ENCODE measurements at places on chromosomes 4 and X.
A peak's percentile ranks its signal among the peaks of the same experiment; 100 is the strongest.

DNA sequence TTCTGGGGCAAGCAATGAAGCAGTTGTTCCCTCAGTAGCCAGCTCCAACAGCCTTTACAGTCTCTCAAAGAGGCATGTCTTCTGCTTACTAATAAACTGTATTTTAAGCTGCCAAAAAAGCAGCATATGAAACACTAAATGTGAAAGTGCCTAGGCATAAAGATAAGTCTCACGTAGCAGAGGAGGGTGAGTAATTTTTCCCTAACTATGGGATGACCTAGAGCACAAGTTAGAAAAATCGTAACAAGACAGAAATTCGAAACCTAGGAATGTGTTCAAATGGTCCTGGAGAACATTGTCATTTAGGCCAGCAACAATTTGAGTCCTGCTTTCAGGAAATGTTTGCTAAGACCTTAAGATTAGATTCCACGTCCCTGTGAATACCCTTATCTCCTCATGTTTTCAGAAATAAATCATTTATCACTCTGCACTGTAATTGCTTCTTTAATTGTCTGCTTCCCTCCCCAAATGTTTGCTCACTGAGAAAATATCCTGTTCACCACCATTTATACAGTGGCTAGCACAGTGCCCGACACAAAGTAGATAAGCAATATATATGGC, 222.2 kb downstream of the KCNIP4 start:
- no peak for DNase-seq

DNA sequence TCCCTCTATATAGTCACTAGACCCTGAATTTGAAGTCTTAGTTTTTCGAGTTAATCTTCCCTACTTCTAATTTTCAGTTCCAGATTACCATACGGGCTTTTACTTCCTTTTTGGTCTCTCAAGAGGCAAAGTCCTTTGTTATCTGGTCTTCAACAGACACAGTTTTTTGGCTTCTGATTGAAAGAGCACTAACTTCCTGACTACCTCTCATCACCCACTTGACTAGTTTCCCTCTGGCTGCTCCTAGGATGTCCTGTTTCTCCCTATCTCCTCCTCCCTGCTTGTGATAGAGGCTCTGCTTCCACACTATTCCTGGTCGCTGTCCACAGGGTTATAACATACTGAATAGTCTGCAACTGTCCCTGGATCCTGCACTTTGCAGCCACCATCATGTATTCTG, 16.7 kb upstream of the WDR44 start:
- no peak for DNase-seq

- DNase-seq = no peak
Measured at GRCh38 chr4:126850286-126850685, 782.5 kb upstream of the INTU start.

DNA sequence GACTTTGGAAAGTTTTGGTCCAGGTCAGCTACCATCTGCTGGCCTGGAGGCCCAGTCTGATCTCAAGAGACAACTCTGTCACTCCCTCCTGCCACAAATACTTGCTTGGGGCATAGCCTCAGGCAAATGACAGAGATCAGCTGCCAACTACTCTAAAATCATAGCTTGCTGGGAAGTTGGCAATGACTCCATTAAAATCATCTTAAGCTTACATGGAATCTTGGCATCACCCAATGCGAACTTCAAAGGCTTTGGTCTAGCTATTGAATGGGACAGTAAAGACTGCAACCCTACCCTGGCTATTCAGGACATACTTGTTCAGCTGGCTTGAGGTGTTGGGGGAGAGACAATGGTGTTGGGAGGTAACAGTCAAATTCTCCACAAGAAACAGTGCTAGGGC, 7.0 kb upstream of the USO1 start:
- no peak for DNase-seq

DNA sequence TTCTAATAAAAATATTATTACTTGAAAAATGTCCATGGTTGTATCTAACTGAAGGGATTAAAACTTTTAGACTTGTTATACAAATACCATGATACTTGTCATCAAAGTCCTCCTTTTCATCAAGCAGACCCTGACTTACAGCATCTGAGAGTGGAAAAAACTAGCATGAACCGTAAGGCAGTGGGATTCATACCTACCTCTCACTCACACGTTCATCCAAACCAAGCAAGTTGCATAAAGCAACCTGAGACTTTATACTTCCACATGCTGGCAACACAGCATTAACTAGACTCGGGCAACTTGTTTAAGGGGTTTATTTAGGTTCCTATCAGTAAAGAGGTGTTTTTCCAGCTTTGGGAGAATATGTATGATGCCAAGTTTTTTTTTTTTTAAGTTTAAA, 22.6 kb upstream of the TLR7 start:
- DNase-seq = no peak

DNA sequence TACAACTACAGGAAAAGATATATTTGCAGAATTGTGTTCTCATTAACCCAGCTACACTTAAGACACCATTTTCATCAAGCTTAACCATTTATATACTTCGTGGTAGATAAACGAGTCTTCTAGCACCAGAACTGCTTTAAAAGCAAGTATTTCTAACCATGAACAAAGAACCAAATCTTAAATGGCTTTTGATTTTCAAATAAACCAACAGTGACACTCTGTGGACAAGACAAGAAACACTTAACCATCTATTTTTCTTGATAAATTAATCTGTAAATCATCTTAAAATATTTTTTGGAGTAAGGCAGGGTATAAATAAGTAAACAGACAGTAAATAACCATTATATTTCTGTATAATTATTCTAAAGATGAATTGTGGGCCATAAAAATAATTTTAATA, 10.2 kb downstream of the BEND2 start:
- DNase-seq = no peak

DNA sequence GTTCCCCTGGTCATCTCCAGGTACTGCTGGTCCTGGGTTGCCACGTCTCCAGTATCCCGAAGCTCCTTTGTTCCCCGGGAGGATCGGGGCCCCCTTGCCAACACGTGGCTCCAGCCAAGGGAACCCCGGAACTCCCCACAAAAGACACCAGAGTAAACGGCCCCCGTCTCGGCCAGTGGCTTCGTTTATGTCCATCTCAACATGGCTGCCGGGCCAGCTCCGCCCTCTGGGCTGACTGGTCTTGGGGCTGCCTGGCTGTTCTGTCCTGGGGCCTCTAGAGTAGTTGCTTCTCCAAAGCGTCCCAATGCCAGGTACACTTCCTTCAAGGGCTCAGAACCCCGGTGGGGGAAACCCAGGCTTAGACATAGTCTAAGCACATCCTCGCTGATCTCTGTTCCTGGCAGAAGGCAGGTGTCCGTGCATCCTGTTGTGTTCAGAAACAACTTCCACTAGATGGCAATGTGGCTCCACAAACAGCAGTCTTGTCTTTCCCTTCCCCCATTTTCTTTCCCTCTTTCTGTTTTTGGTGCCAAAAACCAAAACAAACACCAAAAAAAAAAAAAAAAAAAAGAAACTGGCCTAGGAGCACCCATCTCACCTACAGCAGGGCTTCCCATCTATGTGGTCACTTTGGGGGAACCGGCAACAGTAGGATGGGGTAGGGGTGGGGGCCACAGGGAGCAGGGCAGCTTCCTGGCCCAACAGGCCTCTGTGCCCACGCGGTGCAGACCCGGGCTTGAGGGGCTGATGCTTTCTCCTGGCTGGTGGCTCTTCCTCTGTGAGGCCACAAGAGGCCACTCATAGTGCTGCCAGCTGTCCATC, 35.3 kb downstream of the NBDY start:
- DNase-seq = peak; percentile 44

DNA sequence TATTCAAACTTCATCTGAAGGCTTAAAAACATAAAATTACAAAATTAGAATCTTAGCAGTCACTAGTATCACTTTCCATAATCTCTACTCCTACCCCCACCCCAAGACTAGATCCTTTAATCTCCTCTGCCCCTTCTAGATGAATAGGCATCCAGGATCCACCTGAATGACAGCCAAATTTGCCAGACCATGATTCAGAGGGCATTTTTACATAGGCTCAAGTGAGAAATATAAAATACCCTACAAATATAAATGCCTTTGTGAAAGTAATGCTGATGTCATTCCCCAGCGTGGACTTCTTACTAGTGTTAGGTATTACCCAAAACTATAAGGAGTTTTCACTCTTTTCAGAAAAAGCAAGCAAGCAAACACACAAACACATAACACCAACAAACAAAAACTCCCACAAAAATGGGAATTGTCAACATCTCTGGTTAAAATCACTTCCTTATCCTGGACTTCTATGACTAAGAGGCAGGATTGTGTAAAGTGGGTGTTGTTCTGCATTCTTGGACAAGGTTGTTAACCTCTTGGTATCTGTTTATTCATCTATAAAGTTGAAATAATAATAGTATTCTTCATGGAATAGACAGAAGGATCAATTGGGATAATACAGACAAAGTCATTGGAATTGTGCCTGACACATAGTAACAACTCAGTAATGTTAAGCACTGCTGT, 51.3 kb upstream of the TMPRSS11F start:
- DNase-seq = no peak

DNA sequence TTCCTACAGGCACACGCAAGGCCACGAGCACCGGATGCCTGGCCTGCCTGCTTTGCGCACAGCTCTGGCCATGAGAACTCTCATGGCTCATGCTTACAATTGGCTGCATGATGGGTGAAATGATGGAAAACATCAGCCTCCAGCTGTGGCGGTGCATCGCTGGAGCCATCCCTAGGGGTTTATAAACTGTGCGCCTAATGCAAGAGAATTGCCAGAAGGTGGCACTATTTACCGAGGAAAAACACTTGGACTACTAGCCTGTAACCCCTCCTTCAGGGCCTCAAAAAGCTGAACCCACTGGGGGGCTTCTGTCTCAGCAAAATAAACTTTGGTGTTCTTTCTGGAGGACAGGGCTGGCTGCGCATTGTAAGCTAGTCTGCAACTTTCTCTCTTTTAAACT, 51.9 kb downstream of the PHKA2 start:
- DNase-seq = peak; percentile 42

DNA sequence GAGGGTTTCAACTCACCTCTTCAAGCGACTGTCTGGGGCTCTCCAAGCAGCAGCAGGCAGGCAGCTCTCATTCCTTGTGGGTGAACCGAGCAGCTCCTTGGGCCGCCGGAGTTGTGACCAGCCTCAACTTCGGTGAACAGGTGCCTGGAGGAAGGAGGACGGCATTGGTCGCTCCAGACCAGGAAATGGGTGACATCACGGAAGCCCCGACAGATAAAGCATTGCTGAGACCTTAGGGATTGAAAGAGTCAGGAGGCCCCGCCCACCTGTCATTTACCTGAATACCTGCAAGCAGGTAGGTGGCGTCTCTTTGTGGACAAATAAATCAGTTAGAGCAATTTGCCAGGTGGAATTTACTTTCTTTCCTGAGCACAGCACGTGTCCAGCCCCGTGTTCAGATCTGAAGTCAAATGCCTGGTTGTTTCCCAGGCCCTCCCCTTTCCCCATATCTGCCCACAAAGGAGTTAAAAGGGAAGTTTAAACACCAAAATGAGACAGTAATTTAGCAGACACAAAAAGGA, at the start of gene LNX1:
Gene LNX1 (minus strand): TSS at position 115 of the 521 bp plus-strand sequence. CDS start 17,484 bp downstream, outside the sequence.
- DNase-seq = no peak

GRCh38 chr4:83025563-83025962, 9.4 kb upstream of the COPS4 start:
- no peak for DNase-seq

GRCh38 chr4:21948347-21949072, at the start of gene KCNIP4:
TSS of gene KCNIP4 (minus strand) at chr4:21948772.
- DNase-seq = peak; percentile 61

- DNase-seq = no peak
Measured at GRCh38 chr4:100633269-100633668, 115.4 kb upstream of the EMCN start.

DNA sequence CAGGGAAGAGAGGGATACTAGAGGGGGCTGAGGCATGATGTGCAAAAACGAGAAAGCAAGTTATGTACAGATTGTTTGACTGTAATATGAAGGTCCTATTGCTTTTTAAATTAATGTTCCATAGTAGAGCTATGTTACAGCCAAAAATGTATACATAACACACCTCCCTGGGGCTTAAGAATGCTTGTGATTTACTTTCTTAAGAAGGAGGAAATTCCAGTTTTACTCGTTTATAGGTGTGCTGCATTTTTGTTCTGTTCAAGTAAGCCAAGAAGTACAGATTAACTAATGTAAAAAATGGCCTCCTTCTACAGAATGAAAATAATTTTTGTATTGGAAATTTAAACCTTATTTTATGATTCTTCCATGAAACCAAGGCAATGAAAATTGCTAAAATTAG, 614.4 kb upstream of the NR3C2 start:
- no peak for DNase-seq

GRCh38 chr4:151117371-151117962, 18.0 kb downstream of the RPS3A start:
- DNase-seq = peak; percentile 79

DNA sequence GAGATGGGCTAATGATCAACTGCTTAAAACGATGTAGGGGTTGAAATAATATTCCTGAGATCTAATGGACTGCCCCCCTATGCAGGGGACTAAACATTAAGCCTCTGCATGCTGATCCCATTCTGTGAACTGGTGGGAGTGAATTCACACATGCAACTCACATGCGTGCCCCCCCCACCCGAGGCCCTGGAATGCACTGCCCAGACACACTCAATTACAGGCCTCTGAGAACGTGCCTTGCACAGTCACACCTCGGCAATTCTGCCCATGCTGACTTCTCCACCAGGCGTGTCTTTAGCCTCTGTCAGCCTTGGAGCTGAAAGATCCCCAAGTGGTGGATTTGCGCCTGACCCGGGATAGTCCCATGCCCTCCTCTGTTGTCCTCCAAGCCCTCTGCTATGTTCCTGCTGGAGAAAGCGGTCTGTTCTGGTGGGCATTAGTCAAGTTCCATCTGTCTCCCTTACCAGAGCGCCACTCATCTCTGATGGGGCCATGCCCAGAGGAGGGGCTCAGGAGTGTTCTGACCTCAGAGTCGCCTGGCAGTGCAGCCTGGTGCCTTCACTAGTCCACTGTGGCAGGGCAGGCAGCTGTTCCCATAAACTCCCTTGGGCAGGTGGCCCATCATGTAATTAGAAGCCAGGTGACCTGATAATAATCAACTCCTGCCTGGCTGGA, 86.5 kb downstream of the DRD5 start:
- DNase-seq = no peak

DNA sequence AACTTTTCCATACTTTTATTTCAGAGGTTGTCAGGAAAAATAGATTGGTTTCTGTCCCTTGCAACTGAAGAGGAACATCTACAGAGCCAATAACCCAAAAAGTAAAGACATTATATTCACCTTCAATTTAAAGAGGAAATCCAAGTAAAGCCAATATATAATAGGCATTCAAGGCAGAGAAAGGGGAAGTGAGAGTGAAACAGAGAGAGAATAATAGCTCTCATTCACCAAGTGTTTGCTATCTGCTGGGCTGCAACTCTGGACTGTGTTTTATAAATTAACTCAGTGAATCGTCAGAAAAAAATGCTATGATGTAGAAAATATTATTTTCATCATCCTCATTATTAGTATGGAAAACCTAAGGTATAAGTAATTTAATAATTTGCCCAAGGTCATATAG, 448.5 kb downstream of the TRAM1L1 start:
- DNase-seq = no peak

GRCh38 chr4:156158747-156159146, 205.1 kb upstream of the CTSO start:
- DNase-seq = no peak

- DNase-seq = no peak
Measured at GRCh38 chr4:69874507-69874906, 14.6 kb upstream of the SULT1E1 start.
